ENCODE measurements at places on chromosomes 12 and 14. TPM values are rescaled to one million over a fixed set of nuclear protein-coding genes. Genes with fewer than 3 reads are reported as not detected.
A peak's percentile ranks its signal among the peaks of the same experiment; 100 is the strongest.

Gene KRT6C
- not detected for total RNA-seq

DNA sequence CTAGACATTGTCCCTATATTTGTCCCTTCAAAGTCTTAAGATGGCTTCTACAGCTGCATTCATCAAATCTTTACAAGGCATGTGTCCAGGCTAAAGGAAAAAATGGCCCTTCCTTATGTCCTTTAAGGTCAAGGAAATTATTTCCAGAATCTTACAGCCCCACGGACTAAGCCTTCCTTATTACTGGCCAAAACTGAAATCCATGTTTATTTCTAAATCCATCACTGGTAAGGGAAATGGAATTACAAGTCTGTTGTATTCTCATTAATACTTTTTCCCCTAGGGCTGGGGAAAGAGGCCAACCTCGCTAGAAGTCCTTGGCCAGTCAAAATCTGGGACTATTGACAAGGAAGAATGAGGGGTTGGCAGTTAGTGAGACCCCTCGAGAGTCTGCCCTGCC is 252.5 kb downstream of the TMEM132C start:
- no peaks in the 10 kb centered on the region for H3K4me1 ChIP-seq
- H3K36me3 ChIP-seq: no peaks in the 10 kb centered on the region
- no peak overlapping the region for H3K4me3 ChIP-seq

DNA sequence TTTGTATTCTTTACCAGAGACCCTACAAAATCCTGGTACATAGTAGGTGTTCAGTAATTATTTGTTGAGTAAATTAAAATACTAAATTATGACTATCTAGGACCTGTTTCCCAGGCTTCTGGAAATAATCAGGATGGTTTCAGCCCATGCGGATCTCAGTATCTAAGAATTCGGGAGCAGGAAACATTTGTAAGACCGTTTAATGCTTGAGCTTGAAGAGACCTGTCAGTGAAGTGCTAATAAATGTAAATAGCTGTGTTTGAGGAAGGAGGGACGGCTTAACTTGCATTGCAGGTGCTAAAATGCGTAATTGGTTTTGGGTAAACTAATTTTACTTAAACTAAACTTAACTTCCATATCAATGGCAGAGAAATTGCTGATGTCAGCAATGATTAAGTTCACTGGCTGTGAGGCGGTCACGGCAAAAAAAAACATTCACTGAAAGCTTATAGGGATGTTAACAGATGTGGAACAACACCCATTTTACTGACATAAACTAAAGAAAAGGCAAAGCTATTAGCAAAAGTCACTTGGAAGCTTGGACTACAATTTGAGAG is 28.6 kb upstream of the AEBP2 start:
- H3K27ac ChIP-seq: no peak overlapping the region
- no peaks in the 10 kb centered on the region for H3K36me3 ChIP-seq
- no peaks in the 10 kb centered on the region for H3K4me1 ChIP-seq
- no peak overlapping the region for H3K4me3 ChIP-seq

DNA sequence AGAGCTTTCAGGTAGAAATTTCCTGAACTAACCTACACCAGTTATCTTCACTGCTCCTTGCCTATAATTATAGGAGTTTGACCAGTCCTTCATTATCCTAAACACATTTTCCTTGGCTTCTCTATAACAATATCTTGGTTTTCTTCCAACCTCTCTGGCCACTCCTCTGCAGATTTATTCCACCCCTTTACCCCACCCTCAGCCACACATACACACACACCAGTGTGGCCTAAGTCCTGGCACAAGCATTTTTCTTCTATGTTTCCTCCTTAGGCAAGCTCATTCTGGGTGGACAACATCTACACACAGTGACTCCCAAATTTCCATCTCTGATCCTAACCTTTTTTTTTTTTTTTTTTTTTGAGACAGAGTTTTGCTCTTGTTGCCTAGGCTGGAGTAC is 25.1 kb downstream of the CDK17 start:
- H3K4me1 ChIP-seq: no peaks in the 10 kb centered on the region
- H3K27me3 ChIP-seq: no peaks in the 10 kb centered on the region
- DNase-seq: no peak
- no peak overlapping the region for H3K4me3 ChIP-seq

DNA sequence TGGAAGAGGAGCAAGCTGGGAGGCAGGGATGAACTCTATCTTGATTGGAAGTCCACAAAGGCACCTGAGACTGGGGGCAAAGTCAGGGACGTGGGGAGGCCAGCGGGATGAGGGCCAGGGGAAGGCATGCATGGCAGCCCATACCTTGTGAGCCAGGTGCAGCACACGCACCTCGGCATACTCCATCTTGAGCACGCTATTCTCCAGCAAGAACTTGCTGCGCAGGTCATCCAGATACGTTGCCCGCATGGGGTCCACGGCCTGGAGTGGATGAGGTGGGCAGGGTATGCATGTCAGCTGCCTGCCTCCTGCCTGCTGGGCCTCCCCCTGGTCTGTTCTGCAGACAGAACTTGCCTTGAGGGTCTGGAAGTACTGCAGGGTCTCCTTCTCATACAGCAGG is 3.9 kb downstream of the RABGGTA start:
- no peak overlapping the region for H3K4me3 ChIP-seq
- no peak overlapping the region for H3K27ac ChIP-seq
- H3K36me3 ChIP-seq: no peaks in the 10 kb centered on the region

DNA sequence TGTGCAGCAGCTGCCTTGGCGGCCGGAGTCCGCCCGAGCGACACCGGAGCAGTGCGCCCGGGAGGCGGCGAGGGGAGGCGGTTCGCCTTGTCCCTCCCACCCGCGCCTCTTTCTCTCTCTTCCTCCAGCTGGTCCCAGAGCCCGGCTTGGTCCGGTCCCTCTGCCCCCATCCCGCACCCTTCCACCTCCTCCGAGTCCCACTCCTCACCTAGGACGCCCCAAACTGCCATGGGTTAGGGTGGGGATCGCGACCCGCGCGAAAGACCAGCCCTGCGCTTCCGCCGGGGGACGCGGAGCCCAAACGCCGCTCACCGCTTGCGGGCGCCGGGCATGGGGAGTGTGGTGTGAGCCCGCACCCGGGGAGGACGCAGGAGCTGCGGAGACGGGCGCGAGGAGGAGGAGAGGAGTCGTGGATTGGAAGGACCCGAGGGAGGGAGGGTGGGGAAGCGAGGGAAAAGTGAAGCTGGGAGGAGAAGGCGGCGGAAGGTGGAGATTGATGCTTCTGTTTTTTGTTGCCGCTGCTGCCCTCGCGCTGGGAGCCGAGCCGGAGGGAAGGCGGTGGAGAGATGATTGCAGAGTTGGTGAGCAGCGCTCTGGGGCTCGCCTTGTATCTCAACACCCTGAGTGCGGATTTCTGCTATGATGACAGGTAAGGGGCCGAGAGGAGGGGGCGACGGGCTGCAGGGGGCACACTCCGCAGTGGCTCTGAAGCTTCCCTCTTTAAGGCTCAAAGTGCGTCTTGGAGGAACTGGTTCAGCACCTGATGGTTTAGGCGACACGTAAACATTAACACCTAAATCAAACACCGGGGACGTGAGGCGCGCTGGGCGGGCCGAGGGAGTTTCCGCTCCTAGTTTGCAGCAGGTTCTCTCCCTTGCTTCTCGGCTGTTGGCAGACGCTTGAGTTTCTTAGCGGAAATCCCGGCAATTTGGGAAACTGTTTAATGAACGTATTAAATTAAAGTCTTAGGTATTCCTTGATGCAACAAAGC is 610 bp downstream of the TMTC2 start:
- no peaks in the 10 kb centered on the region for H3K27me3 ChIP-seq
- peak overlapping the region; percentile 92 for H3K4me3 ChIP-seq
- H3K27ac ChIP-seq: peak overlapping the region; percentile 96
- no peaks in the 10 kb centered on the region for H3K36me3 ChIP-seq

Gene NKX2-8
- not detected for total RNA-seq

Gene SIX1
- 6.0 TPM for total RNA-seq

DNA sequence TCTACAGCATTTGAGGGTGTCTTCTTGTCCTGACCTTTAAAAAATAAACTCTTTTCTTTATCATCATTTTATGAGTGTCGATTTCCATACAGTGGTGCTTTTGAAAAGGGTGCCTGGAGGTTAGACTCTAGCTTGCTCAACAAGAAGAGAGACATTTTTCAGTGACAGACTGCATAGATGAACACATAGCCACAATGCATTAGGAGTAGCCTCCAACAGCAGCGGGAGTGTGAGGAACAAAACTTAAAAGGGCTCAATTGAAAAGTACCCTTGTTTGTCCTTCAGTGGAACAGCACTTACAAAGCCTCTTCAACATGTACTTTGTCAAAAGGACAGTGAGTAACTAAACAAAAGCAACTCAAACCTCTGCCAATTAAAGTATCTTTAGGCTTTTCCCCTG is 119.3 kb downstream of the SOX5 start:
- H3K4me1 ChIP-seq: no peaks in the 10 kb centered on the region
- H3K27me3 ChIP-seq: no peaks in the 10 kb centered on the region
- H3K4me3 ChIP-seq: no peak overlapping the region
- H3K27ac ChIP-seq: no peak overlapping the region
- no peaks in the 10 kb centered on the region for H3K36me3 ChIP-seq
- no peak for DNase-seq

DNA sequence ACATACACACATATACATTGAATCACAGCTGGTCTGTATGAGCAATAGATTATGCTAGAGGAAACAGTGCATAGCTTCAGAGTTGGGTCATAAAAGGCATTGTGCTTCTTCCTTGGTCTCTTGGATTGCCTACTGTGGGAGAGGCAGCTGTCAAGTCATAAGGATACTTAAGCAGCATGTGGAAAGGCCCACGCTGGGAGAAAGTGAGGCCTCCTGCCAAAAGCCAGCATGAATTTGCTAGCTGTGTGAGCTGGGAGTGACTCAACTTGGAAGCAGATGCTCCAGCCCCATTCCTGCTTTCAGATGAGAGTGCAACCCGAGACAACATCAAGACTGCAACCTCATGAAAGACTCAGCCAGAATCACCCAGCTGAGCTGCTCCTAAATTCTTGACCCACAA is 311.9 kb upstream of the TBX3 start:
- H3K36me3 ChIP-seq: no peaks in the 10 kb centered on the region
- H3K4me3 ChIP-seq: no peak overlapping the region
- no peak overlapping the region for H3K27ac ChIP-seq

Gene PTPRB
- 62.6 TPM for total RNA-seq

Gene CISTR
- not detected for total RNA-seq

Gene KRT78
- not detected for total RNA-seq

DNA sequence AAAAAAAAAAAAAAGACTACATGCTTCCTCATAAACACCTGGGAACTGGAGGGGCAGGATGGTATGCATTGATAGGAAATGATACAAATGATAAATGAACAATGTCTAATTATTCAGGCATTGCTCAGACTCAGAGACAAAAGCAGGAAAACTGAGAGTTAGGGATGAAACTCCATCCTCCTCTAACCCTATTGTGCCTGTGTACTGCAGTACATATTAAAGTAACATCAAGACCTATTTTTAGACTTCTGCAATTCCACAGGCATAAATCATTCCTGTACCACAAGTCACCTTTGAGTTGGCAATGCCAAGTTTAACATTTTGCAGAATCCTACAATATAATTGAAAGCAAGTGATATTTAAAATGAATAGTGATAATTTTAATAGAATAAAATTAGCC is 156.5 kb upstream of the USP15 start:
- H3K27ac ChIP-seq: no peak overlapping the region
- H3K4me3 ChIP-seq: no peak overlapping the region
- H3K36me3 ChIP-seq: no peaks in the 10 kb centered on the region
- no peaks in the 10 kb centered on the region for H3K4me1 ChIP-seq
- no peak for DNase-seq

Gene HPD
- 1.1 TPM for total RNA-seq

GRCh38 chr14:74562515-74563232 is 49.4 kb downstream of the LTBP2 start:
- no peak for DNase-seq
- peaks cover 5% of the 10 kb centered on the region for H3K4me1 ChIP-seq
- H3K4me3 ChIP-seq: no peak overlapping the region
- H3K27me3 ChIP-seq: no peaks in the 10 kb centered on the region
- H3K36me3 ChIP-seq: no peaks in the 10 kb centered on the region
- H3K27ac ChIP-seq: peak overlapping the region; percentile 54

DNA sequence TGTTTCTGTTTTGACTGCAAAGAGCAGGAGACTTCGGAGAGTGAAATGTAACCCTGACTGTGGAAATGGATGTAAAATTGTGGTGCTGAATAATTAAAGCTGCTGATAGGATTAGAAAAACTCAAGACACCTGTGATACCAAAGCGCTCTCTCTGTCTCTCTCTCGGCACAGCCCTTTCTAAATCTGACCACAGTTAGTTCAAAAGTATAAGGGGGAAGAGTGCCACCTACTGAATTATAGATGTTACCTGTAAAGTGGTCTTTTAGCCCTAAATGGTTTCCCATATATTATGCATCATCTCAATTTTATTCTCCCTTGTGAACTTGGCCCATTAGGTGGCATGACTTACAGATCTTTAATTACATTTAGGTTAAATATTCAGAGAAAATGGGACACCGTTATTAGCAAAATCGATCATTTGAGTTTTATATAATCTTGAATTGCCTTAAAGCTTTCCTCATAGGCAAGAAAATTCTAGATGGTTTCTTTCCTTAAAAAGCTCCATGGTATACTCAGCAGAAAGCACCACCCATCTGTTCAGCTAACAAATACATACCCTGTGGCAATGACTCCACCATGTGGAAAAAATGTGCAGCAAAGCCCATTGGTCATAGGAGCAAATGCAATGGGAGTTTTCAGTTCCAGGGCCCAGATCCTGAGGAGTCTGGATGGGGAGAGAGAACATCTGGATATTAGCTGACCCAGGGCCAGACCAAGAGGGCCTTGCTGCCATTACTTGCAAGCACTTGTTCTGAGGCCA is 18.1 kb downstream of the RFC5 start:
- no peak for DNase-seq
- peaks cover 100% of the 10 kb centered on the region for H3K36me3 ChIP-seq
- no peak overlapping the region for H3K4me3 ChIP-seq
- no peaks in the 10 kb centered on the region for H3K27me3 ChIP-seq
- H3K4me1 ChIP-seq: no peaks in the 10 kb centered on the region

DNA sequence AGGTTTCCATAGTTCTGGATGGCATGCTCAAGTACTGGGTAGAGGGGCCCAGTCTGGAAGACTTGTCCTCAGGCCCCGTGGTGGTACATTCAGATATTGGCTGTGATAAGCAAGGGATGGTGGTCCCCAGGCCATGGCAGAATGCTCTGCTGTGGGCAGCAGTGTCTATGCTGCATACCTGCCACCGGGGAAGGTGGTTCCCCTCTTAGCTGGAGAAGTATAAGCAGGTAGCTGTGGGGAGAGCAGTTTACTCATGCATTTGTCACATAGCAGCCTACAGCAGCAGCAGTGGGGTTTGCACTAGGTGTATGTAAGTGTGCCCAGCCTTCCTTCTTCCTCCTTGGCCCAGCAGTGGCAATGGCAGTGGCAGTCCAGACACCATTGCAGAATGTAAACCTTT is 69.3 kb upstream of the ADAMTS20 start:
- no peak for DNase-seq
- H3K4me1 ChIP-seq: no peaks in the 10 kb centered on the region
- no peak overlapping the region for H3K4me3 ChIP-seq
- no peaks in the 10 kb centered on the region for H3K36me3 ChIP-seq

GRCh38 chr12:7130701-7131501 is 730 bp downstream of the CLSTN3 start:
- peaks cover 37% of the 10 kb centered on the region for H3K4me1 ChIP-seq
- DNase-seq: peak; percentile 34
- peak overlapping the region; percentile 51 for H3K4me3 ChIP-seq
- peaks cover 2% of the 10 kb centered on the region for H3K36me3 ChIP-seq

GRCh38 chr12:102992720-102993119 is 35.2 kb downstream of the ASCL1 start:
- no peak overlapping the region for H3K4me3 ChIP-seq
- H3K36me3 ChIP-seq: no peaks in the 10 kb centered on the region
- H3K27me3 ChIP-seq: no peaks in the 10 kb centered on the region
- H3K4me1 ChIP-seq: no peaks in the 10 kb centered on the region
